ENCODE measurements at places on chromosomes 6 and 20.

- no peak for DNase-seq
Observed at GRCh38 chr6:128532136-128532535, 11.7 kb upstream of the PTPRK start.

DNA sequence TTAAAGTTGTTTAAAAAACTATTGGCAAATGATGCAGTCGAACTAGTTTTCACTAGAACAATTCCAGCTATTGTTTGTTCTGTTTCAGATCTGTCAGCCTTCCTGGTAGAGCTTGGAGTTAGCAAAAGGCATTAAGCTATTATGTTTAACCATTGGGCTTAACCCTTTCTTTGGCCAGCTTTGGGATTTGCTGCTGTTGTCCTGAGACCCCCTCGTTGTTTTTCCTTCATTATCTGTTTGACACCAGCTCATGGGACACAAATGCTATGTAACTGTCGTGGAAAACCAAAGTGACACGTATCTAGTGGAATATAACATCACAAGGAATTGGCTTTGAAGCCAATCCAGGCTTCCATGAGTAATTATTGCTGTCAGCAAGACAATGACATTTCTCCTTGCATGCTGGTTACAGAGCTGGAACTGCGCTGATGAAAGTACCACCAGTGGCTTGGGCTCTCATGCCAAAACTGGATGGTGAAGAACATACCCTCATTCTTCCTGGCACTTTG, 96.0 kb downstream of the EYA2 start:
- no peak for DNase-seq

DNA sequence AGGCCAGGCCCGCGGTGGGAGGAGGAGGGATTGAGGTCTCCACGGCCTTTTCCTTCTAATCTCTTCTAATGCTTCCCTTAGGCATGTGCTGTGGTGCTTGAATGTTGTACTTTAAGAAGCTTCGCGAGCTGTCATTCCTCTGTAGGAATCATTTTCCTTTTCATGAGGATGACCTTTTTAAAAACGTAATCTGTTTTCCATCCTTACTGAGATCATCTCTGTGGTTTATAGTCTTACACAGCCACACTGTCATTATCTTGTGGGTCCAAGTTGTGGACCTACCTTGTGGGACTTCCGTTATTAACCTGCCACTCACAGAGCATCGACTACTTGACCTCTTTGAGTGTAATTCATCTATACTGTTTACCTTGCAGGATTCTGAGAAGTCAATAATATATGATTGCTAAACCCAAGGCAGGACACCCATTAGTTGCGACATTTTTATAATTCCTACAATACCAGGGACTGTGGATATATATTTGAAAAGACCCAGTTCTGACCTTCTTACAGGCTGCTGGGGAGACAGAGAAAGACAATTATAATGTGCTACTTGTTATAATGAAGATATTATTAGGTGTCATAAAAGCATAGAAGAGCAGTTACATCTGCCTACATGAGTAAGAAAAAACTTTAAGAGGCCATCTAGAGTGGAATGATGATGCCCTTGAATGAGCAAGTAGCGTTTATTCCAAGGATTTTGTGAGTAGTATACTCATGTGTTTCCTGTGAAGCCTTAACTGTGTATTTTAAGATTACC, 842 bp downstream of the SLC25A27 start:
- no peak for DNase-seq

GRCh38 chr6:157550114-157550989, 169.4 kb downstream of the ZDHHC14 start:
- no peak for DNase-seq

DNA sequence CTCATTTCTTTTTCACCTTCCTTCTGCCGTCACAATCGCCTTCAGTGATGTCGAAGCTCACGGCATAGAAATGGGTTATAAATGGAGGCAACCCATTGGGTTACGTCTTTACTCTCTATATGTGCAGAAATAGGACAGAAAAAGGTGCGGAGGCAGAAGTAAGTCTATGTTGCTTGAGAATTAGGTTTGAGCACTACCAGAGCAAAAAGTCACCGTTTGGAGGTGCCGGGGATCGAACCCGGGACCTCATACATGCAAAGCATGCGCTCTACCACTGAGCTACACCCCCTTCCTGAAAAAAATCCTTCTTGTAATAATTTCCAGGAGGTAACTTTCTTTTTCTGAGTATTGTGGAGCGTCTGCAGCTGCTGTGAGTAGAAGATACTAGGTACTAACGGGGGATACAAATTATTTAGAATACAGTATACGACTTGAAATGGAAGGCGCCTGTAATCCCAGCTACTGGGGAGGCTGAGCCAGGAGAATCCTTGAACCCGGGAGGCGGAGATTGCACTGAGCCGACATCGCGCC, 134.2 kb downstream of the TRIM27 start:
- no peak for DNase-seq

GRCh38 chr6:5704708-5705107, 302.0 kb downstream of the NRN1 start:
- DNase-seq: no peak

DNA sequence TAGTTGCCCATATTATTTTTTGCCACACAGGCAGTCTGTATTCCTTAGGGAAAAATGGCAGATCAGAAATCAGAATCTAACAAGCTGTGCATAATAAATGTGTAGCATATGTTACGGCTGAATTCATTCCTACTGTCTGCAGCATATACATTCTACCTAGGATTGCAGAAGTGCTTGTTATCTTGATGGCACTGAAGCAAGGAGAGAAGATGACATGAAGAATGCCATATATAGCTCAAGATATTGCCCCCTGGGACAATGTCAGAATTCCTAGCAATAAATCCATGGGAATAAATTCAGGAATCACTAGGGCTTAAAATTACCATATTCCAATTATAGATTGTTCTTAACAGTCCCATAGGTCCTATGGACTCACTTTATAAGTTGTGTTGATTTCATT, 293.0 kb upstream of the CNR1 start:
- DNase-seq: no peak

DNA sequence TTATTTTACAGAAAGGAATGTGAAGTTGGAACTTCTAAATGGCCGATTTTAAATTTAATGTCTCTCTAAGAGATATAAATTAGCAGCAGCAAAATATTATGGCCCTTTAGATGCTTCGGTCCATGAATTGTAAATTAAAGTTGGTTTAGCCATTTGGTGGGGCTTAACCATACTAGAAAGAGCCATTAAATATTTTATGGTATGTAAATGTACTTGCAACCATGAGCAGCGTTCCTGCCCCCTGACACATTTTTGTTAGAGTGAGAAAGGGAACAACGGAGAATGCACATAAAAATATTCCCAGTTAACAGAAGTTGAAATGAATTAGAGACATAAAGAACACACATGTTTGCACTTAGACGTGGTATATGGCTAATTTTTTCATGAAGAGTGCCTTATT, 237.9 kb downstream of the MYLK4 start:
- no peak for DNase-seq
